Lung (tissue), 17 donors: ENCODE measurements at places on chromosomes 1 and 21. TPM values are rescaled to one million over a fixed set of nuclear protein-coding genes. Genes with fewer than 3 reads are reported as not detected.
A peak's percentile ranks its signal among the peaks of the same experiment; 100 is the strongest.

The FCRL2 gene
- total RNA-seq: 2.3 TPM

DNA sequence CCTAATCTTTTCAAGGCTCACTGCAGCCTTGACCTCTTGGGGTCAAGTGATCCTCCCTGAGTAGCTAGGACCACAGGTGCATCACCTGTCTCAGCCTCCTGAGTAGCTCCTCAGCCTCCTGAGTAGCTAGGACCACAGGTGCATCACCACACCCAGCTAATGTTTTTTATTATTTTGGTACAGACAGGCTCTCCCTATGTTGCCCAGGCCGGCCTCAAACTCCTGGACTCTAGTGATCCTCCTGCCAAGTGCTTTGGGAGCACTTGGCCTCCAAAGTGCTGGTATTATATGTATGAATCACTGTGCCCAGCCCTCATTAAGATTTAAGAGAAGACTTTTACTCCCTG, 58.5 kb upstream of the S1PR1 start:
- DNase-seq: no peak

DNA sequence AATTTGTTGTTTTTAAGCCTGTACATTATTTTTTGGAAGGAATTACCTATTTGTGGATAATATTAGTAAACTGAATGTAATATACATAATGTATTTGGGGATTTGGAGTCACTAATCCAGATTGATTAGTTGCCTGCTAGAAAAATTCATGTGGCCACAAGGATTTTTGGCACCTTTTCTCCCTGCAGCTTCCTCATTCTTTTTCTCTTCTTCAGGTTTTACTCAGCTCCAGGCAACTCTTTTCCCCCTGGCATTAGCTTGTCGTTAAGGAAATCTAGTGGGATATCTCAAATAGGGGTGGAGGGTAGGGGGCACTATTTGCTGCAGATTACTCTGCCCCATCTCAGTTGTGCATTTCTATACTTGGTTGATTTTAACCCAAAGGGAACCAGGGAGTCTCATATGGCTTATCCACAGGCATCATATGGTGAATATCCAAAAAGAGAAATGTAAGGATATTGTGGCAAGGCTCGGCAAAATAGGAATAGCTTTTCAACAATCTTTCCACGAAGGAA, 203.1 kb downstream of the NFIA start:
- no peak for DNase-seq

DNA sequence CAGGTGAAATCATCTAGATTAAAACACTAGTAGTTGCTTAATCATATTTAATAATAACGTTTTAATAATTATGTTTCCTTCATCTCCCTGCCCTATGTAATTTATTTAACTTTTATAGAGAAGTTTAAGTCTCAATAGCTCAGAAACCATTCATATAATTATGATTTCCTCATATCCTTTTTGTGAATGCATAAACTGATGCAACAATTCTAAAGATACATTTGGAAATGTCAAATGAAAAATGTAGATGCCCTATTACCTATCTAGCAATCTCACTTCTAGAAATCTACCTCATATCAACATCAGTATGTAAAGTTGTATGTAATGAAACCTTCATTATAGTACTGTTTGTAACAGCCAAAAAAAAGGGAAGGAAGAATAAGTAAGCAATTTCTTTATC, 10.5 kb downstream of the DRAM2 start:
- DNase-seq: no peak

DNA sequence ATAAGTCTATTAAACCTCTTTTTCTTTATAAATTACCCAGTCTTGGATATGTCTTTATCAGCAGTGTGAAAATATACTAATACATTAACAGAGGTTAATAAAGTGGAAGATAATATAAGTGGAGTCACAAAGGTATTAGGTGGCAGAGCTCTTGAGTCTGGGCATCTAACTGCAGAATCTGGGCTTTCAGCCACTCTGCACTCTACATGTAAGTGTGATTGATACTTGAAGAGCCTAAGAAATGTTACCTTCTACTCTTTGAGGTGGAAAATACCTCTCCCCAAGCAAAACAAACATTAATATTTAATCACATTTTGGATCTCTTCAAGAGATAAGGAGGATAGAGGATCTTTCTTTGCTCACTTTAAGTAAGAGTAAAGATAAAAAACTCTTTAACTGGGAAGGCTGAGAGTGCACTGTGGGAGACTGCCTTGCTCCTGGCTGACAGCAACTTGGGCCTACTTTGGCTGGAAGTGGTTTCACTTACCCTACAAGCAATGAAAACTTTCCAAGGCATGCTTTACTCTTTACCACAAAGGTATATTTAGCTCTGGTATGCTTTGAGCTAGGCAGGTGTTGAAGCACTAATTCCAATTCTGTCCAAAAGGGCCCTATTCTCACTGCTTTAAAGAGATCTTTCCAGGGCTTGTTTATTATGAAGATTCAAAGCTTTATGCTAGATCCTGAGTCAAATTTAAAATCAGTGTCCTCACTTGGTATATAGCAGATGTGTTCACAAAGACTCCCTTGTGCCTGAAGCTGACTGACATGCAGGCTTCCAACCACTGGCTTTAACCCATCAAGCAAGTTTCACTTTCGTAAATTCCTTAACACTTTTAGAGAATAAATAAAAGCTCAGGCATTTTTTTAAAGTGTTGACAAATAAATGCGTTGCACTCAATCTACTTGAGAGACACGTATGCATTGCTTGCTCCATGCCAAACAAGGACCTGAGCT, 245.3 kb upstream of the ZP4 start:
- peak; percentile 11 for DNase-seq

- no peak for DNase-seq
These were observed 16.0 kb upstream of the LRIG2 start for GRCh38 chr1:113057006-113057405.
